ENCODE measurements at places on chromosomes 2 and 18.

- no peak for DNase-seq
These were observed 529.8 kb upstream of the VRK2 start for GRCh38 chr2:57516698-57517340.

GRCh38 chr2:25176541-25177181, 8.3 kb upstream of the POMC start:
- DNase-seq = no peak

DNA sequence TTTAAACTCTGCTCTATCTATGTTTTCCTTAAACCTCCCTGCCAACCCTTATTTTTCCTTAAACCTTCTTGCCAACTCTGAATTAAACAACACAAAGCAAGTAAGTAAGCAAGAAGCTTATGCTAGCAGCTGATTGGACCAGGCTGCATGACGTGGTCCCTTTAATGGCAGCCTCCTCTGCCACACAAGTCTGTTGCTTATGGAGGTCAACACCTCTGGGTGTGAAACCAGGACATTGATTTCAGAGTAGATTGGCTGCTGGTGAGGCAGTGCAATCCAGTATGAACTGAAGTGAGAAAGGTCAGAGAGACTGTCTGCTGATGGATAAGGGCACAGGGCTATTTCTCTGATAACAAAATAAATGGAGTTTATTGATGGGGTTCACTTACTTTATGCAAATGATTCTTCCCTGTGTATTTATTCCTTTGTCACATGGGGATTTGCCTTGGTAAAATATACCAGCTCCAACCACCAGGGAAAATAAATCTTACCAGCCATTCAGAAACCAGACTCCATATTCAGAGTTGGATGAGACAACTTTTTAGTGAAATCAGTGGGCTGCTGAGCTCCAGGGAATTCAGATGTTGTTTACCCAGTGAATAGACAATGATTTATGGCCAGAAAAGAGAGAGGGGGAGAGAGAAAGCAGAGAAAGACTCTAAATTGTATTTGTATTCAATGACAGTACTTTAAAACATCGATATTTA, 112.2 kb upstream of the NCKAP5 start:
- DNase-seq = no peak

GRCh38 chr2:118371515-118371914, 283.2 kb downstream of the INSIG2 start:
- no peak for DNase-seq

- DNase-seq = no peak
These were observed 86.2 kb downstream of the SDC1 start for GRCh38 chr2:20138696-20139095.

DNA sequence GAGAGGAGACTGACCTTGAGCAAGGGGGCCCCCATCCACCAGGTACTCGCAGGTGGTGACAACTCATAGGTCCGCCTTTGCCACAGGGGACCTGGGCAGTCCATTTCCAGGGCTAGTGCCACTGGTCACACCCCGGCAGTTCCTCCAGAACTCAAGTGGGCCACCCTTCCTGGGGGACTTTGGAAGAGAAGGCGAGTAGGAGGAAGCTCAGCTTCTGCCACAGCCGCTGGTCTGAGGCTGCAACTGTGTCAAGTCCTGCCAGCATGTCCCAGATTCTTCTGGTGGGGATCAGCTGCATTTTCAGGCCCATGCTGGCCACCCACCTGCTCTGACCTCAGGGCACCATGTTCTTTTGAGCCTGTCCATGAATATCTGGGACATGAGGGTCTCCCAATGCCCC, 423.9 kb upstream of the MYT1L start:
- no peak for DNase-seq

DNA sequence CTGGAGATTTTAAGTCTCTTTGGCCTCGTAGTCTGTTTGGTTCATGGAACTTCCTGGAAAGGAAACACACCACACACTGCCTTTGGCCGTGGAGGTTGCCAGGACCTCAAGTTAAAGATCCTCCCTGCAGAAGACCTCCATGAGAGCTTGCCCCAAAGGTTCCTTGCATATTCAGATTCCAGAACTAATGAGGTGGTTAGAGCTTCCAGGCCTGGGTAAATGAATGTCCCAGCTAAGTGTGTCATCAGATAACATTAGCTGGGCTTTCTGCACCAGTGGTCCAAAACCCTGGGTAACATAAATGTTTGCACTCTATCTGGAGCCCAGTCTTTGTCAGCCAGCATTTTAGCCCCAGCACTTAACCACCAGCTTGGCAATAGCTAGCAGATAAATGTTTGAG, 122.1 kb upstream of the EML6 start:
- DNase-seq = no peak

DNA sequence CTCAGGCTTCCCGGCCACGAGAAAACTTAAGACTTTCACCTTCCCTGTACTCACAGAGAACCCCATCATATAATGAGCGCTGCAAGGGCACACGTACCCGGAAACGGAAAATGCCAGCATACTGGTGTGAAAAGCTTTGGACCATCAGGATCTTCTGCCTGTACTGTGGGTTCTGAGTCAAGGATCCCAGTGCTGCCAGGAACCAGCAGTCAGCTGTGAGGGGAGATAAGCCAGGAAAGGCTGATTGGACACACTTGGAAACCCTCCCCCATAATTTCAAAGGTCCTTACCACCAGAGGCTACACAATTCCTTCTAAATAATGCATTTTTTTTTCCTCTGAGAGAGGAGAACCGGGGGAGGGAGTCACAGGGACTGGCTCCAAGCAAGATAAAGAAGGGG, 31.4 kb downstream of the CAPN13 start:
- DNase-seq = no peak

DNA sequence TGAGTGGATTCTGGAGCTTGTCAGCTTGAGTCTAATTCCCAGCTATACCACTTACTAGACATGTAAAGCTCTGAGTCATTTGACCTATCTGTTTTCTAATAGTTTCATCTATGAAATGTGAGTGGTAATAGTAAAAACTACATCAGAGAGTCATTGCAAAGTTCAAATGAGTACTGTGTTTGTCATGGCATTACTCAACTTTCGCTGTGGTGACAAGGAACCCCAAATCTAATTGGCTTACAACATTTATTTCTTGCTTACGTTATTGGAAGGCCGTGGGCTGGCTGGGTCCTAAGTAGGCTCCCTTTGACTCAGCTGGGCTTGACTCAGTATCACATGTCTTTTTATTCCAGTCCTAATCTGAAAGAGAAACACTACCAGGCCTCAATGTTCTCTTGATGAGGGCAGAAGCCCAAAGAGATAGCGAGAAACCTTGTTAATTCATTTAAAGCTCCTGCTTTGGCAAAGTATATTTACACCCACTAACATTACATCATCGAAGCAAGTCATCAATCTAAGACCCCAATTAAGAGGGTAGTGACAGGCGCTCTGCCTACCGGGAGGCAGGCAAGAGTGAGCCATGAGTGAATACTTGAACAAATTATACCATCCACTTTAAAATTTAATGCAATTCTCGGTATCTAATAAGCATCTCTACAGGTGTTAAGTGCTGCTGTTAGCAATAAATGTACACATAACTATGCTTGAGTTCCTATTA, 431.8 kb upstream of the SPHKAP start:
- DNase-seq = no peak

GRCh38 chr2:131022731-131023130, 70.5 kb downstream of the FAM168B start:
- DNase-seq = no peak

DNA sequence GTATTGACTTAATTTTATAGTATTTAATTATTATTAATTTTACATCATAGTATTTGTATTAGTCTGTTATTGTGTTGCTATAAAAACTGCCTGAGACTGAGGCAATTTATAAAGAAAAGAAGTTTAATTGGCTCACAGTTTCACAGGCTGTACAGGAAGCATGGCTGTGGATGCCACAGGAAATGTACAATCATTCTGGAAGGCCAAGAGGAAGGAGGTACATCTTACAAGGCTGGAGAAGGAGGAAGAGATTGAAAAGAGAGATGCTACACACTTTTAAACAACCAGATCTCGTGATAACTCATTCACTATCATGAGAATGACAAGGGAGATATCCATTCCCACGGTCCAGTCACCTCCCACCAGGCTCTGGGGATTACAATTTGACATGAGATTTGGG, 2019.4 kb upstream of the PIK3C3 start:
- no peak for DNase-seq

- no peak for DNase-seq
These were observed 1.3 kb downstream of the WDR35 start for GRCh38 chr2:19988600-19988999.

DNA sequence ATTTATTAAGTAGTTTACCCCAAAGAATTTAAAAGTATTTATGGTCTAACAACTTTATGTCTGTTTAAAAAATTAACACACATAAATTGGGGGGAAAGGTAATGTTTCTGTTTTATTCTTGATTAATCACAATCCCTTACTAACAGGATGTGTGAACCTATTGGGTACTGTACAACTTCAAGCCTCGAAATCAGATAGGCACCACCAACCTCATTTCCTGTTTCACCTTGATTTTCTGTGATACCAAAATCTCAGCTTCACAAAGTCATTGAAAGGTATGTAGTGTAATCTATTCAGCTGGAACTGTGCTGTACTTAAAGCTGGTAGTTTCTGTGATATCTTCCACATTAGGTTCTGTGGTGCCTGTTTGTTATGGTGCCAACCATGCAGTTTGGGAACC, 4.0 kb downstream of the RNMT start:
- no peak for DNase-seq

- DNase-seq = no peak
These were observed 19.7 kb downstream of the NCOA1 start for GRCh38 chr2:24510771-24511170.

- DNase-seq = no peak
These were observed 11.5 kb downstream of the AMER3 start for GRCh38 chr2:130766711-130767407.

- no peak for DNase-seq
These were observed 119.9 kb downstream of the LYPD1 start for GRCh38 chr2:132549935-132550670.

DNA sequence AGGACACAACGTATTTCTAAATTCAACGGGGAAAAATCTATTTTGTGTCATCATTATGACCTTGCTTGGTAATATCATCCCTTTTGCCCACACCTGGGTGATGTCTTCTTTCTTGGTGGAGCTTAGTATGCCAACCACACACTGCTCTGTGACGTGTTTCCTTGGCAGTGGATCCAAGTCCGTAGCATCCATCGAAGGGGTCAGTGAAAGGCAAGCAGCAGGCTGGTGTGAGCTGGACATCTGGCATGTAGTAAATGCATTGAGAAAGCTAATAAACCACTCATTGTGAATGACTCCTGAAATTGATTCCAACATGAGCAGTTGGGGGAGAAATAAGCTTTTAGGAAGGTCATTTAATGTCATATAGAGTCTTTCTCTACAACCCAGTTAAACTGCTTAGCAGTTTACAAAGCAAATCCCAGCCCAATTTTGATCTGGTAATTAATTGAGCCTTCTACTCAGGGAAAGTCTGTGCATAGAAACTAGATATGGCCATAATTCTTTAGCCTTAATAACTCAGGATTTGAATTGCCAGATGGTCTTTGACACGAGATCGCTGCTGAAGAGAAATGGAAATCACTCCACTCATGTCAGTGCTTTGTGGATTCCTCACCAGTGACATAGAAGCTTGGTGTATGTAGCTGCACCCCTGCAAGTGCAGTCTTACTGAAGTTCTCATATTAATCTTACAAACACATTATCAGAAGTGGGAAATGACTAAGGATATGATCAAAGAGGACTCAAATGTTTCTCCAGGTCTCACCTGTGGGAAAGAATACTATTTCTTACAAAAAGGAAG, 494.8 kb downstream of the CMPK2 start:
- no peak for DNase-seq

GRCh38 chr2:206452750-206453149, 9.4 kb downstream of the ADAM23 start:
- DNase-seq = no peak

- DNase-seq = no peak
These were observed 1.6 kb upstream of the ERMN start for GRCh38 chr2:157327200-157327599.

- DNase-seq = no peak
These were observed 55.8 kb downstream of the TTC32 start for GRCh38 chr2:19846030-19846429.

DNA sequence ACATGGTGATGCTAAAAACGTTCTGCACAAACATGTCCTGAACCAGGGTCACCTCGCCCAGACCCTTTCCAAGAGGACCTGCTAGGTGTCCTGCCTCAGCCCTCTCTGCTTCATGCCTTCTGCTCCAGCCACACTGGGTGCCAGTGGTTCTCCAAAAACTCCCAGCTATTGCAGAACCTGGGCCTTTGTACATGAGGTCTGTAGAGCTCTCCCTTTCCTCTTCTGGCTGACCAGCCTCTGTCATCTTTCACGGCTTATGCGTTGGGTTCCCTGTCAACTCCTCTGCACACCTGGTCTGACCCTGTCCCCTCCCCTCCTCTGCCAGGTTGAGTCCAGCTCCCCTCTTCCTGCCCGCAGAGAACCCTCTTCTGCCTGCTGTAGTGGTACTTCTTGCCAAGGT, 35.5 kb upstream of the IGFBP5 start:
- DNase-seq = no peak

DNA sequence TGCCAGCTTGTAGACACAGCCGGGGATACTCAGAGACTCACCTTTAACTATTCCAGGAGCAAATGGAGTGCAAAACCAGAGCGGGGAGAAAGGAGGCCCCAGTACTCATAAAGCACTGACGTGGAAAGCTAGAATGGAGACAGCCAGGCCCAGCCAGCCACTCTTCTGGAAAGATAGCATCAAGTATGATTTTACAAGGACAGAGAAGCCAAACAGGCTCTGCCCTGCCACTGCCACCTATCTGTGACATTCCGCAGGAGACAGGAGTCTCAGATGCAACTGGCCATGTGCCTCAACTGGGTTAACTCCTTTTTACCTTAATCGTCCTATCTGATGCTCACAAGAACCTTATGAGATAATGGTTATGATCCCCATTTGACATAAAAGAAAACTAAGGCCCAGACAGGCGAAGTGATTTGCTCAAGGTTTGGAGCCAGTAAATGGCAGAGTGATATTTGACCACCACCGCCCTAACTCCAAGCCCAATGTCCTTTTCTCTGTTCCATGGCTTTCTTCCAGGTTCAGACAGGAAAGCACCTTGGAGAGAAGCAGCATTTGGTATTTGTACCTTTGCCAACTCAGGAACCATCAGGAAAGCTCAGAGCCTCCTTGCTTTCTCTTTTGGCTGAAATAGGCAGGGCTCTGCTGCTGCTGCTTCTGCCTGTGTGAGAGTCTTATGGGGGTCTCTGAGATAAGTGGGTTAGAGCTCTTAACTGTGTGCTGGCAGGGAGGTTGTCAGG, 15.6 kb downstream of the KIF3C start:
- no peak for DNase-seq

- no peak for DNase-seq
These were observed 30.1 kb downstream of the EIF4E2 start for GRCh38 chr2:232580648-232580981.

- peak; percentile 79 for DNase-seq
These were observed 38.8 kb upstream of the BMP10 start for GRCh38 chr2:68909793-68910674.

All from activated naive CD4-positive, alpha-beta T cell treated with anti-CD3 and anti-CD28 coated beads, Interleukin-2, amount 50 U/mL, for 72 hours (primary cell).